Smooth muscle cell of the umbilical artery (primary cell): ENCODE measurements at places on chromosomes 5 and 9. TPM values are rescaled to one million over a fixed set of nuclear protein-coding genes. Genes with fewer than 3 reads are reported as not detected.

The OCLN gene
- 0.59 and 0.74 TPM in 2 replicates for total RNA-seq

The CENPK gene
- total RNA-seq = 1.8 and 13.6 TPM in 2 replicates

The DIPK1B gene
- 0.30 and 0.51 TPM in 2 replicates for total RNA-seq

The TRIP13 gene
- 4.2 and 21.2 TPM in 2 replicates for total RNA-seq
